ENCODE measurements at places on chromosomes 2 and 18.

DNA sequence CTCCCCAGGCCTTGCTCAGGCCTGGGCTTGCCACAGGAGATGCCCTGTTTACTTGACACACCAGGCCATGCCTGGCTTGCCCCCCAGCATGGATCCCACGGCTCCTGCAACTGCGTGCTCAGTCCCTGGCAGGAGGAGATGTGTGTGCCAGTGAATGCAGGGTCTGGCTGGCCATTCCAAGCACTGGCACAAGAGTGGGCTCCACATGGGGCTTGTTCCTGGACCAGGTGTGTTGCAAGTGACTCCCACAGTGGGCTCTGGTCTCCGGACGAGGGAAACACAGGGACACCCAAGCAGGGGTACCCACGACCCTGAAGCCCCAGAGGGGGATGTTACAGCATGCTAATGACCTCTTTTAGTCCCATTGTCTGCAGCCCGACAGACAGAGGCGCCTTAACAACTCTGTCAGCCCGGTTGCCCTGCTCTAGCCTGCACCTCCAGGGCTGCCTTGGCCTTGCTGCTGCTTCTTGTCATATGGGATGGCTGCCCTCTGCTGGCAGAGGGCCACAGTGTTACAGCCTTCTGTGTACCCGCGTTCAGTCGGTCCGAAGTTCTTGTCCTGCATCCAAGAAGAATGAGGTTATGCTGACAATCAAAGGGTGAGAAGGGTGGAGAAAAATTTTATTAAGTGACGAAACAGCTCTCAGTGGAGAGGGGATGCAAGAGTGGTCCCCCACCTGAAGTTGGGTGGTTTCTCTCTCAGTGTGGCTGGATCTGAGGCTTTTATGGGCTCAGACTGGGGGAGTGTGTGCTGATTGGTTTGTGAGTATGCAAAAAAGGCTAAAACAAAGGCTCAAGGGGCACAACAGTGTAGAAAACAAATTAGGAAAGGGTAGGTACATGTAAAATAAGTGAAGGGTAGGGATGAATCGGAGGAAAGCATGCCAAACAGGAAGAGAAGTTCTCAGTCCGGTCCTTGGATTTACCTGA, 180.4 kb downstream of the MBD5 start:
- no peak for DNase-seq

DNA sequence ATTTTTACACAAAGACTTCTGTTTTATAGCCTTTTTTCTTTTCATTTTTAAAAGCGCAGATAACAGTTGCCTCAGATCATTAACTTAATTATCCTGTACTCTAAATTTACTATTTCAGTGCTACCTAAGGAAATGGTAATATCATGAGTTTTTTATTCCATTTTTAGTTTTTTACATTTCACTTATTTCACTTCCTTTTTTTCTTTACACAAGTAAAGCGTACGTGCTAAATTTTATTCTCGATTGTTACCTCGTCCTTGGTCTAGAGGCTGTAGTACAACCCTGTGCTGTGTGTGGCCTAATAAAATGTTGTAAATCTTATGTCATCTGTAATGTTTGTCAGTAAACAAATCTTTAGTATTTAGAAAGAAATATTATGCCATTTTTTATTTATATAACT, 49.2 kb downstream of the CRIM1 start:
- no peak for DNase-seq

DNA sequence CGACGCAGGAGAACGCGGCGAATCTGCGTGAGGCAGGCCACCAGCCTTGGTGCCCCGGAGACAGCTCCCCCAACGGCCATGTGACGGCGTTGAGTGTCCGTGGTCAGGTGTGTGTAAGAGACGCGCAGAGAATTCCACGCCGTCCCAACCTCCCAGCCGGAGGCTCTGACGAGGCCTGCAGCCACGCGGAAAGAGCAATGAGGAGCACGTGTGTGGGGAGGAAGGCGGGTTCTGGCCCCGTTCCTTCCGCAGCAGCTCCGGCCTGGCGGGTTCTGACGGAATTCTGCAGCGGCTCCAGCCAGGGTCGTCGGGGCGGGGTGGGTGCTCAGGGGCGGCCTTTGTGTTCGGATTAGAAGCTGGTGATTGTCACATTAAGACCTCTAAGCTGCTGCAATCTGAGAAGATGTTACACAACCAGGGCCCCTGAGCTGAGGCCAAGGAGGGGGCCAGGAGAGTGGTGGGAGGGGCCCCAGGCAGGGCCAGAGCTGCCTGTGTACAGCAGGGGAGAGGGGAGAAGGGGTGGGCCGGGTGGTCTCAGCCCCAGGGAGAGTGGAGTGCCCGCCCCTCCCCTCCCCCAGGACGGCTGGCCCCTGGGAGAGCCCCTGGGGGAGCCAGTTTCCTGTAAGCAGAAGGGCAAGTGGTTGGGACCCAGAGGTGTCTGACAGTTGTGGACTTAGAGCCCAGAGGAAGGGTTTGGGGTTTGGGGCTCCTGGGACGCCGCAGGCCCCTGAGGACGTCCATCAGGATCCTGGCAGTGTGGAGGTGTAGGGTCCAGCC, 5.1 kb upstream of the GAL3ST2 start:
- no peak for DNase-seq

GRCh38 chr2:65483763-65484162, 51.4 kb upstream of the SPRED2 start:
- DNase-seq = no peak

DNA sequence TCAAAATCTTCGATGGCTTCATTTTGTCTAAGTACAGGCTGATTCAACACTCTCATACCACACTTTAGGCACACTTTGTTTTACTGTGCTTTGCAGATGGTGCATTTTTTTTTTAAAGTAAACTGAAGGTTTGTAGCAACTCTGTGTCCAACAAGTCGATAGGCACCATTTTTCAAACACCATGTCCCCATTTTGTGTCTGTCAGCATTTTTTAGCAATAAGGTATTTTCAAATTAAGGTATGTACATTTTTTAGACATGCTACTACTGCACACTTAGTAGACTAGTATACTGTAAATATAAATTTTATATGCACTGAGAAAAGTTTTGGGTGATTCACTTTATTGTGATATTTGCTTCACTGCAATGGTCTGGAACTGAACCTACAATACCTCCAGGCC, 44.4 kb downstream of the ORC4 start:
- DNase-seq = no peak

- no peak for DNase-seq
Observed at GRCh38 chr2:143085125-143085784, 44.0 kb upstream of the ARHGAP15 start.

GRCh38 chr2:108968619-108969018, 20.4 kb downstream of the EDAR start:
- no peak for DNase-seq

DNA sequence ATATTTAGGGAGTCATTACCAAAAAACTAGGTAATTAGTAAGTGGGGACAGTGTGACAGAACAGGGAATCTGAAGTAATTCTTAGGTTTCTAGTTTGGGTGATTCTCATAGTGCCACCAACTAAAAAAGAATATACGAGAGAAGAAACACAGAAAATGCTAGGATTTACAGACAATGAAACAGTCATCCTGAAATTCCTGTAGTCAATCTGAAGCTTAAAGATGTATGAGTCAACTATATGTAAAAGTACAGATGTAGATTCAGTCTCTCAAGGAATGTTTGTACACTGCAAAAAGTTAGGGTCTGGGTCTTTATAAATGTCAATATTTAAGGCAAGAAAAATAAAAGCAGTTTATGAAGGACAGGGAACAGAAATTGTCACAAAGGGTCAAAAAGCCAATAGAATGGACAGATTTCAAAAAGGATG, 107.0 kb downstream of the STRN start:
- DNase-seq = no peak

- DNase-seq = no peak
Observed at GRCh38 chr2:54675738-54676137, 47.7 kb upstream of the EML6 start.
